ENCODE measurements at places on chromosomes 1 and 21.

GRCh38 chr1:60071296-60071695 is 2.3 kb downstream of the C1orf87 start:
- no peak for DNase-seq

- no peak for DNase-seq
Measured at GRCh38 chr21:35818597-35818996, 241.7 kb downstream of the SETD4 start.

GRCh38 chr1:97553971-97554370 is 366.9 kb downstream of the DPYD start:
- DNase-seq, result no peak

DNA sequence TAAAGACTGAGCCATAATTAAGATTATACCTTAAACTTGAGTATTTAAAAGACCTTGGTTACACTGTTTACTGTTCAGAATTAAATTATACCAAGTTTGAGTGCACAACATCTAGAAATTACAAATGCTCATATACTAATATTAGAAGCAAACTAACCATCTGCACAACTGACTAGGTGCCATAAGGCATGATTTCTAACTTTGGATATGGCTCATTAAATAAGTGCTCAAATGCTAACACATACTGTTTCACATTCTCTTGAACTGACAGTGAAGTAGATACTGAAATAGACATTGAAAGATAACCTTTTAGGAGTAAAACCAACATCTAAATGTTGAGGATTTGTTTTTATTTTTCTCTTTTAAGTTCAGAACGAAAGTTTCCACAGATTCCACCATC is 74.1 kb downstream of the PRKAA2 start:
- DNase-seq, result no peak

DNA sequence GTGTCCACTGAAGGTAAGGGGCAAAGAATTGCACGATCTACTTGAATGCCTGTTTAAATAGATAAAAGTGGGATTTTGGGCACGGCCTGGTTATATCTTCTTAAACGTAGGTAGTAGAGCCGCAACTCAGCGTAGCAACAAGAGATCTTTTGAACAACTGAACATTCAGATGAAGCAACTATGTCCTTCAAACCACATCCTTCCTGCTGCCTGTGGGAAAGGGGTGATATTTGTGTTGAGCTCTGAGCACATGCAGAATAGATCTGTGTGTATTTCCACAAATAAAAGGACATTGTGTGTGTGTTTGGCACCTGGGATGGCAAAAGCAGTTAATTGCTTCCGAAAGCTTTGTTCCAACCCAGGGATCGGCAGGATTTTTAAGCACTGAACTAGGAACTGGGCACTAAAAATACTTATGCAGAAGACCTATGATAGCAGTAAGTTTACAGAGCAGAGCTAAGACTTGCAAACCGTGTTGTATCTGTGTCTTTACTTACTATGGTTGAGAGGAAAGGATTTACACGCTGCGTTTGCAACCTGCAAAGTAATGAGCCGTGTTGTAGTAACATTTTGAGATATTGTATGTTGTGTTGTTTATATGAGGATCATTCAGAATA is 333.4 kb downstream of the CHRM3 start:
- DNase-seq, result no peak

GRCh38 chr1:63937461-63938022 is 163.7 kb downstream of the ROR1 start:
- DNase-seq, result no peak

GRCh38 chr21:43819511-43820405 is 30.4 kb downstream of the RRP1 start:
- no peak for DNase-seq

DNA sequence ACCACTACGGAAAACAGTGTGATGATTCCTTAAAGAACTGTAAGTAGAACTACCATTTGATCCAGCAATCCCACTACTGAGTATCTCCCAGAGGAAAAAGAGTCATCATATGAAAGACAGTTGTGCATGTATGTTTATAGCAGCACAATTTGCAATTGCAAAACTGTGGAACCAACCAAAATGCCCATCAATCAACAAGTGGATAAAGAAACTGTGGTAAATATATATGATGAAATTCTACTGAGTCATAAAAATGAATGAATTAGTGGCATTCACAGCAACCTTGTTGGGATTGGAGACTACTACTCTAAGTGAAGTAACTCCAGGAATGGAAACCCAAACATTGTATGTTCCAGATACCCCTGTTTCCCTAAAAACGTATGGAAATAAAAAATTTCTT is 337.0 kb upstream of the PTBP2 start:
- no peak for DNase-seq

DNA sequence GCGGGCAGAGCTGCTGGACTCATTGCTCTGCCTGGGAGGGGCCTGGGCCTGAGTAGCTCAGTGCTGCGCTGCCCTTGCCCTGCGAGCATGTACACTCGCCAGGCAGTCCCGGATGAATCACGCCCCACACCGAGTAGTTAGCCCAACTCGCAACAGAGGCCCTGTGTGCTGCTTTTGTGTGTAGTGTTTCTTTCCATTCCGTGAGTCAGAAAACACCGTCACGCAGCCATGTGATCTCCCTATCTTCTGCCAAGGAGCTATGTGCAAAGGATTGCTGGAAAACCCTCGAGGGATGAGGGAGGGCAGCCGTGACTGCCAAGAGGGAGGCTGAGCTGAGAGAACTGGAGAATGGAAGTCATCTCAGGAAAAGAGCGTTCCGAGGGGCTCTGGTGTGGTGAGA is 37.3 kb downstream of the NENF start:
- peak; percentile 94 for DNase-seq

GRCh38 chr1:12173631-12174121 is 6.9 kb downstream of the TNFRSF1B start:
- DNase-seq, result no peak

GRCh38 chr1:38789498-38790169 is 69.9 kb downstream of the RRAGC start:
- DNase-seq, result no peak

GRCh38 chr1:2465371-2466269 is 10.5 kb upstream of the PLCH2 start:
- DNase-seq, result no peak

GRCh38 chr1:66642992-66643391 is 109.0 kb downstream of the SGIP1 start:
- DNase-seq, result no peak

- no peak for DNase-seq
Measured at GRCh38 chr1:151568626-151569088, 28.5 kb downstream of the TUFT1 start.

DNA sequence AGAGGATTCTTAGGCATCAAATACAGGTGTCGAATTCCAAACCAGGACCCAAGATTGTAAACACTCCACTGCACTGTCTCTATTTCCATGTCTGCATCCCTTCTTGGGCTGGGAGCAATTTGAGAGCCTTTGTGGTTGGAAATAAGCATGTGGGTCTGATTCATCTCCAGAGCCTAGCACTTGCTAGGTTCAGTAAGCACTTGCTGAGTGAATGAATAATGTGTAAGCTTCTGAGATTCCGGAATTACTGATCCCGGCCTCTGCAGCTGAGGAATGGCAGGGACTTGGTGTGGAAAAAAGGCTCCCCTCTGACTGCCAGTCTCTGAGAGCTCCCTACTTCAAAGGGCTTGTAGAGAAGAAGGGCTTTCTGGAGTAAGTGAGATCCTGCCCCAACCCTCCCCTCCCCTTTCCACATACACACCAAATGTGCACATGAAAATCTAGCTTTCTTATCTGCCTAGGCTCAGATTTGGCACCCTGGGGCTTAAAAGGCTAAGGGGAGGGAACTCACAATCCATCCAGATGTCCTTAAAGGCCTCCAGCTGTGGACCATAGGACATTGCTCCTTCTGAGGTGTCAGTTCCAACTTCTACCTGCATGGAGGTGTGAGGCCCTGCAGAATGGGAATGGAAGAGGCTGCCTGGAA is 39.6 kb upstream of the TRABD2B start:
- DNase-seq, result no peak

DNA sequence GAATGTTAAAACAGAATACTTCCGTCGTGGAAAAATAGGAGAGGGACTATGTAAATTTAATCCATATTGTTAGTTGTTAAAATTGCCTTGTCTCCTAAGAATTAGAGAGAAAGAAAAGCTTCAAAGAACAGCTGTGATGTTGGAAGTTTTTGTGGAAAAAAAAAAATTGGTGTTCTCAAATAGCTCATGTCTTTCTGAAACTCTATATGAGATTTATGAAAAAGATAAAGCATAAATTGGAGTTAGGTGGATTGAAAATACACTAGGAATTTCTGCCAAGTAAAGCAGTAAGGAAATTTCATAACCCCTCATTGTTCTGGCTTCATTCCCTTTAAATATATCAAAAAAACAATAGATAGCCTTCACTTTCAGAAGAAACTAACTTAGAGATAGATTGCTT is 274.0 kb upstream of the ADAMTS5 start:
- DNase-seq, result no peak

GRCh38 chr1:25135909-25136308 is 96.4 kb downstream of the SYF2 start:
- DNase-seq, result no peak

- DNase-seq, result no peak
Measured at GRCh38 chr1:65267271-65267670, 42.1 kb upstream of the DNAJC6 start.

DNA sequence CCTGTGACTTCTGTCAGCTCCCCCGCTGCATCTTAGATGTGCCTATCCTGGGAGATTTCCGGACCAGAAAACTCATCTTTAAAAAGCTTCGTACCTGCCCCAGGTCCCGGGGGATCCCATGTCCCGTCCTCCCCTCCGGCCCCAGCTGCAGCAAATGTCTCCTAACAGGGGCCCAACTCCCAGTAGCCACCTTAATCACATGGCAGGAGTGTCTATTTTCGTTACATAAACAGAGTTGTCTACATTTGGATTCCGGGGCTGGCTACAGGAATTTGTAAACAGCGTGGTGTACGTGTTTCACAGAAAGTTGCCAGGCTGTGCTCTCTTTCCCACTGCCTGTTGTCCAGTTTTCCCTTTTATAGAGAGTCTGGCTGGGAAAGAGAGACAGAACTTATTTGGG is 17.9 kb upstream of the KCNE2 start:
- no peak for DNase-seq

DNA sequence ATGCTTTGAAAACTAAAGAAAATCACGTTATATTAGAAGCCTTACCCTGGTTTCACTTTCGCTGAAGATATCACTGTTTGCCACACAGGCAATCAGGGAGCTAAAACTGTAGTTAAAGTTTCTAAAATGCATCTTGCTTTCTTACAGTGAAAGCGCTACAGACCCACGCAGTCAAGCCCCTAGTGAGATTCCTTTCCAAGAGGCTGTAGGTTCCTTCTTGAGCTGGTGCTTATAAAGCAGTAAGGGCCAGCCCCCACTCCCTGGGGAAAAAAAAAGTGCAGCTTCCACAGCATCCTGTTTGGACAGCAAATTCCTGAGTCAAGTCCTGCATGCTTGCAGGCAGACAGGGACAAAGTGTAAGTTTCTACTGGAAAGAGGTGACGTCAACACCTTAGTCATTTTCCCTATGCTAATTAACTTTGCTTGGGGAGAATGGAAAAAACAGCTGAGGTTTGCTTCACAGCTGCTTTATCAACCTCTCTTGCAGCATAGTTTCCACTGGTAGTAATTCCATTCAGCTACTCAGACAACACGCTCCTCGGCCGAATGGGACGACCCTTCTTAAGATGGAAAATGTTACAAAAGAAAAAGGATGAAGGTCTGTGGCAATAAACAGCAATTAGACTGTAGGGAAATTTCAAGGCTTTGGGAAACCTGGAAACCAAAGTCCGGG is 14.7 kb upstream of the KCNE1 start:
- peak; percentile 98 for DNase-seq

DNA sequence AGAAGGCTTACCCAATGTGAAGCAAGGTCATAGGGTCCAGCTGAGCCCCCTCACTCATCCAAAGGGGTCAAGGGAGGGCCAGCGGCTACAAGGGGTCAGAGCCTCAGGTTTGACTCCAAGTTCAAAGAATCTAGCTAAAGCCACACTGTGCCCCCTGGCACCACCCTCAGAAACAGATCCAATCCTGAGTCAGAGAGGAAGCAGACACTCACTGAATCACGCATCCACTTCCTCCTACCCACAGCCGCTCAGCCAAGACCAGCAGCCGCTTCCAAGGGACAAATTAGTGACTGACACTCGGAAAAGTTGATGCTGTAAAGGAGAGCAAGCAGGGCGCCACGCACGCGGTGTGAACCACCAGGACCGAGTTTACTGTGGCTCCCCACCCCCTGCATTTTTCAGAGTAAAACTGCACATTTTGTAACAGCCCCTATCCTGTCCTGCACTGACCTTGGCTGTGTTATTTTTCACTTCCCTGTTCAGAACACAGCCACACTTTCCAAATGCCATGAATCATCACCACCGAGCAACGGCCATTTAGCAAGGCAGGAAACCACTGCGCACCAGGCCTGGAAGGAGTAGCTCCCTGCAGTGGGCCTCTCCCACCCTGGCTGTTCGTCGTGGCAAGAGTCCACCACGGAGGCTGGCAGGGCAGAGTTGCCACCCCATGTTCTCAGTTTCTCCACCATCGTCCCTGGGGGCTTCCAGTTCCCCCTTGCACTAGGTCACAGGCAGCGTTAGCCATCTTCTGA is 147.8 kb downstream of the TOMM20 start:
- DNase-seq, result no peak

DNA sequence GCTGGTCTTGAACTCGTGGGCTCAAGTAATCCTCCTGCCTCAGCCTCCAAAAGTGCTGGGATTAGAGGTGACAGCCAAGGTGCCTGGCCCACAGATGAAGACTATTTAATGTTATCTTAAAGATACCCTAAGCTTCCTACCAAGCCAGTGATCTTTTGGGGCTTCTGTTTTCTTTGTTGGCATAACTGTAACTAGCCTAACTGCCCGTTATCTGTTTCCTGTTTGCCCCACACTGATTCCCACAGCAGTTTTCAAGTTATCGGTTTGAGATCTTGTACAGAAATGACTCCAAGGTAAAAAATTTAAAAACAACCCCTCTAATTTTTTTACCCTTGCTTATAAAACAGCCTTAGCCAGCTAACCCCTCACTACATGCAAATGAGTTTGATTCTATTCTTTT is 12.4 kb downstream of the SELL start:
- no peak for DNase-seq

DNA sequence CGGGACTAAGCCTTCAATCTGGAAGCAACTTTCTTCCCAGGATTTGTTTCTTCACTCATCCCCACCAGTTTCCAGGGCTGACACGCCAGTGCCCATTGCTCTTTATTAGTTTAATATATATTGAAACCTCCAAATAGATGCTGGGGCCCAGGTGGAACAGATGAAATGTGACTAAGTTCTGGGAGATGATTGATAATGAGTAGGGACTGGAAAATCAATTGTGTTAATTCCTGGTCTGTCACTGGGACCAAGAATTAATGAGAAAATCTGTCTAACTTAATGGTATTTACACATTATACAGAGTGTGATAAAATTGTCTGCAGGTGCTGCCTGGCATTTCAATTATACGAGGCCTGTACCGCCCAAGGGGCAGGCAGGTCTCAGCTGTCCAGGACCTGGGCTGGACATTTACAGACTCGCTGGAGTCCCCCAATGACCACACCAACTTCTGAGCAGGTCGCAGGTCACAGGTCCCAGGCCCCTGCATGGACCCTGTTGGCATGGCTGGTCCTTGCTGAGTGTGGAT is 35.8 kb downstream of the UBIAD1 start:
- no peak for DNase-seq

GRCh38 chr1:228500143-228500734 is 13.1 kb downstream of the RNF187 start:
- DNase-seq, result no peak

GRCh38 chr1:161864577-161864976 is 98.5 kb downstream of the ATF6 start:
- DNase-seq, result no peak

GRCh38 chr1:27132147-27132546 is 22.8 kb downstream of the SLC9A1 start:
- no peak for DNase-seq

- no peak for DNase-seq
Measured at GRCh38 chr1:33301273-33301984, 19.5 kb downstream of the A3GALT2 start.

GRCh38 chr1:65952696-65953095 is 160.0 kb downstream of the PDE4B start:
- no peak for DNase-seq
